Stimulated activated CD8-positive, alpha-beta memory T cell treated with anti-CD3 and anti-CD28 coated beads, Interleukin-15, amount 100 ng/mL, for 24 hours (primary cell): ENCODE measurements at places on chromosomes 13 and 19.

- no peak for DNase-seq
Measured at GRCh38 chr19:4539693-4540581, at the start of gene LRG1. TSS of gene LRG1 (minus strand) at chr19:4540036. CDS start at chr19:4540013, 23 bp downstream.

- no peak for DNase-seq
Measured at GRCh38 chr13:104694397-104694796, 1628.2 kb upstream of the SLC10A2 start.

DNA sequence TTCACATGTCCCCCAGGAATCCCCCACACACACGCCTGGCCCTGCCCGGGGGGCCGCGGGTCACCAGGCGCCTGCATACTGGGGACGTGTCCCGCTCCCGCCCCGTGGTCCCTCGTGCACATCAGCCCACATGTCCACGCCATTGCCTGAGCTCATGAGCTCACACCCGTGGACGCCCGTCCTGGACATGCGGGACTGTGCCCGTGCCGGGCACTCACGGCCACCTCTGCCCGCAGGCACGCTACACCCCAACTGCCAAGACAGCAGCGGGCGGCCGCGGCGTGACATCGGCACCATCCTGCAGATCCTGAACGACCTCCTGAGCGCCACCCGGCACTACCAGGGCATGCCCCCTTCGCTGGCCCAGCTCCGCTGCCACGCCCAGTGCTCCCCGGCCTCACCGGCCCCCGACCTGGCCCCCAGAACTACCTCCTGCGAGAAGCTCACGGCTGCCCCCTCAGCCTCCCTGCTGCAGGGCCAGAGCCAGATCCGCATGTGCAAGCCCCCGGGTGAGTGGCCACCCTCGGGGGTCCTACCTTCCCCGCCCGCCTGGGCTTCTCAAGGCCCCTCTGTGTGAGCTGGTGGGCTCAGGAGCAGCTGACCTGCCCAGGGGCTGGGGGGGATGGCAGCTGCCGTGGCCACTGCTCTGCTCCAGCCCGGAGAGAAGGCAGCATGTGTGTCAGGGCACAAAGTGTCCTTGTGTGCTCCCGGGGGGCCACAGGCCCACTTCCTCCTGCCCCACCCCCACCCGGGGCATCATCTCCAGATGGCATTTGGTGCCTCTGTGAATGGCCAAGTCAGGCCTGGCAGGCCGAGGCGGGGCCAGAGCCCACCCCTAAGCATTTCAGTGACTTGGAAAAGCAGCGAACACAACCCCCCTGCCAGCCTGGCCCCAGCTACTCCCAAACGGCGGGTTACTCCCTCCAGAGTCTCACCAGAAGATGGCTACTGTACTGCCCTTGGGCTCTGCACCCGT is 7.1 kb downstream of the MIDN start:
- no peak for DNase-seq

GRCh38 chr13:106526738-106527444 is 8.6 kb downstream of the EFNB2 start:
- no peak for DNase-seq

DNA sequence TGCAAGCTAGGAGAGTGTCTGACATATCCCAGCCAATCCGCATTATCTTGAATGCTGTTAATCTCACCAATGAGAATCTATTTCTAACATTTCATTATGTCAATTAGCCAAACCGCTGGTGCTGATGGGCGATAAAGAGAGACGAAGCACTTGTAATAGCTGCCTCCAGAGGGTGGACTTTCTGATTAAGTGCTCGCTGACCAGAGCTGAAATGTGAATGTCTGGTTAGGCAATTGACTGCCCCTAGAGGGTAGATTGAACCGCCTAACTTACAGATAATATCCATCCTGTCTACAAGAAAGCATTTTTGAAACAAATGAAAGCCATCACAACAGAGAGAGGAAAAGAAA is 552 bp upstream of the GRWD1 start:
- DNase-seq = no peak

DNA sequence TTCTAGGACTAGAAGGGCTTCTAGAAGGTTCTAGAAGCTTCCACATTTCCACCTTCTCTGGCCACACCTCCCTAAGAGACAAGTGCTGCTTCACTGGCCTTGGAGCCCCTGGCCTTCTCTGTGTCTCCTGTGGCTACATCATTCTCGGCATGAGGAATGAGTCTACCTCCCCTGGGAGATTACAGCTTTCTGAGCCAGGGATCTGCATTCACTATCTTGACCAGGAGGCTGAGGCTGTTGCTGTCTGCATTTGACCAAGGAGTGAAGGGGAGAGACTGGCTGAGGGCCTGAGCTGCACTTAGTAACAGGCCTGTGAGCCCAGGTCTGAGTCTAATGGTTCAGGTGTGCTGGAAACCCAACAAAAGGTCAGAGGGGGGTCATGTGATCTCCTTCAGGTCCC is 5.3 kb downstream of the CPAMD8 start:
- DNase-seq = no peak

- DNase-seq = no peak
Measured at GRCh38 chr19:8174706-8175105, 25.3 kb upstream of the FBN3 start.

DNA sequence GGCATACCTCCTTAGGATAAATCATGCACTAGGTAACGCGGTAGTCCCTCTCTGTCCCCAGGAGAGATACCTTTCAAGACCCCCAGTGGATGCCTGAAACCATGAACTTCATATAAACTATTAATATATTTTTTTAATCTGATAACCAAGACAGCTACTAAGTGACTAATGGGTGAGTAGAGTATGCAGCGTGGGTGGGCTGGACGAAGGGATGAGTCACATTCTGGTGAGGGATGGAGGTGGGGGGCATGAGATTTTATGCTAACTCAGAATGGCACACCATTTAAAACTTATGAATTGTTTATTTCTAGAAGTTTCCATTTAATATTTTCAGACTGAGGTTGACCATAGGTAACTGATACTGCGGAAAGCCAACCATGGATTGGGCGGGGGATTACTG is 46.2 kb downstream of the CDK8 start:
- no peak for DNase-seq

DNA sequence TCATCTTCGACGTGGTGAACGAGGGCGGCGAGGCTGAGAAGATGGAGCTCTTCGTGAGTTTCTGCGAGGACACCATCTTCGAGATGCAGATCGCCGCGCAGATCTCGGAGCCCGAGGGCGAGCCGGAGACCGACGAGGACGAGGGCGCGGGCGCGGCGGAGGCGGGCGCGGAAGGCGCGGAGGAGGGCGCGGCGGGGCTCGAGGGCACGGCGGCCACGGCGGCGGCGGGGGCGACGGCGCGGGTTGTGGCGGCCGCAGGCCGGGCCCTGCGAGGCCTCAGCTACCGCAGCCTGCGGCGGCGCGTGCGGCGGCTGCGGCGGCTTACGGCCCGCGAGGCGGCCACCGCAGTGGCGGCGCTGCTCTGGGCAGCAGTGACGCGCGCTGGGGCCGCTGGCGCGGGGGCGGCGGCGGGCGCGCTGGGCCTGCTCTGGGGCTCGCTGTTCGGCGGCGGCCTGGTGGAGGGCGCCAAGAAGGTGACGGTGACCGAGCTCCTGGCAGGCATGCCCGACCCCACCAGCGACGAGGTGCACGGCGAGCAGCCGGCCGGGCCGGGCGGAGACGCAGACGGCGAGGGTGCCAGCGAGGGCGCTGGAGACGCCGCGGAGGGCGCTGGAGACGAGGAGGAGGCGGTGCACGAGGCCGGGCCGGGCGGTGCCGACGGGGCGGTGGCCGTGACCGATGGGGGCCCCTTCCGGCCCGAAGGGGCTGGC is 52.6 kb downstream of the MAP4K1 start:
- DNase-seq = no peak

DNA sequence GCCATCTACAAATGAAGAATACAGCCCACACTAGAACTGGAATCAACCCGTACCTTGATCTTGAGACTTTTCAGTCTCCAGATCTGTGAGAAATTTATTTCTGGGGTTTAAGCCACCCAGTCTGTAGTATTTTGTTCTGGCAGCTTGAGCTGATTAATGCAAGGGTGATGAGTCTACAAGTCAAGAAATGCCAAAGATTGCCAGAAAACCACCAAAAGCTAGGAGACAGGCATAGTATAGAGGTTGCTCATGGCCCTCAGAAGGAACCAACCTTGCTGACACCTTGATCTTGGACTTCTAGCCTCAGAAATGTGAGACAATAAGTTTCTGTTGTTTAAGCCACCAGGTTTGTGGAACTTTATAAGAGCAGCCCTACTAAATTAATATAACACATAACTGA is 428.2 kb upstream of the KLF12 start:
- no peak for DNase-seq

GRCh38 chr19:45179072-45179891 is 698 bp downstream of the BLOC1S3 start:
- DNase-seq = no peak

DNA sequence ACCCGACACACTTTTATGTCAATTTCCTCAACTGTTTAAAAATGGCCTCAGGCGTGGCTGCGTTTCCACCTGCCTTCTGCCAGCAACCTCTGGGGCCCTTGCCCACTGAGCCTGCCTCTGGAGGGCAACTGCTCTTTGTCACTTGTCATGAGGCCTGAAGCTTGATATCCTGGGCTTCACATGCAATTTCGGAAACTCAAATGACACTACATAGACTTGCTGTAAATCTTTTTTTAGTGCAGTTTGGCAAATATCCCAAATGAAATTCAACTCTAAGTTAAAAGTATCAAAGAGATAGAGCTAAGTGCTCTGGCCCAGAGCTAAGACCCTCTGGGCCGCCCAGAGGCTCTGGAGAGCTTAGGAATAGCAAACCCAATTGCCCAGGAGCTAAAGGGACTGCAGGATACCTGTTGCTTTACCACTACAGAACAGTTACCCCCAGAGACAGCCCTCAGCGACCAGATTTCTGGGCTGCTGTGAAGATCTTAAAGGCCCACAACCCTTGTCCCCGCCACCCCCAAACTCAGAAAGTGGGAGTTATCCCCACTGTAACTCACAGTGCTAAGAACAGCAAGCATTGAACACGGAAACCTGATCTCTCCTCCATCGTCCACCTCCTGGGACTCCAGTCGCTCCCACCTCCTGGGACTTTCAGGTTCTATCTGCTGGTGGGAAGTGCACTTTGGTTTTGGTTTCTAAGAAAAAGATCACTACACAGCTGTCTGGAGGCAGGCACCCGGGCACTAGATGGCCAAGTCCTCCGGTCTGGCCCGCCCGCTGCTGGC is 19.4 kb downstream of the GJA3 start:
- no peak for DNase-seq

DNA sequence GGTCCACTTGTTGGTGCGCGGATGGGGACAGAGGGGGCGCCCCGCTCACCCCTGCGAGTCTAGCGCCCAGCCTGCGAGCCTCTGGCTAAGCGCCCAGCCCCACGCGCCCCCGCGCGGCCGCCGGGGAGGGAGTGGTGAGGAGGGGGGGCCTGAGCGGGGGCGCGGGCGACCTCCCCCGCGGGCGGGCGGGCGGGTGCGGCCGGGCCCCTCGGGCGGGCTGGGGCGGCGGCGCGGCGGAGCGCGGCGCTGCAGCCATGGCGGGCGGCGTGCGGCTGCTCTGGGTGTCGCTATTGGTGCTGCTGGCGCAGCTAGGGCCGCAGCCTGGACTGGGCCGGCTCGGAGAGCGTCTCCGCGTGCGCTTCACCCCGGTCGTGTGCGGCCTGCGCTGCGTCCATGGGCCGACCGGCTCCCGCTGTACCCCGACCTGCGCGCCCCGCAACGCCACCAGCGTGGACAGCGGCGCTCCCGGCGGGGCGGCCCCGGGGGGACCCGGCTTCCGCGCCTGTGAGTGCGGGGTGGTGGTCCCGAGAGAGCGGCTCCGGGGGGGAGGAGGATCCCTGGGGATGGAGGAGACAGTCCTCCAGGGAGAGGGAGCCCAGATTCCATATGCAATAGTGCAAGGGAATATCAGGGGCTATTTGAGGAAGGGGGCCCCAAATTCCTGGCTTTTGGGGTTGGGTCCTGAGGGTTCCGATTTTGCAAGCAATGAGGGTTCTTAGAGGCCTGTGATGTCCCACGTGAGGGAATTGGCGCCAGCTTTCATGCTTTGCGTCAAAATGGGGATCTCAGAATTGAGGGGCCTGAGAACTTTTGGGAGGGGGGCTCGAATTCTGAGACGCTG is at the start of gene LTBP4:
Gene LTBP4 (plus strand): TSS at position 236 of the 841 bp plus-strand sequence. CDS start 19 bp downstream, at position 255.
- no peak for DNase-seq

- no peak for DNase-seq
Measured at GRCh38 chr19:49772850-49773432, 6.1 kb downstream of the AP2A1 start.

DNA sequence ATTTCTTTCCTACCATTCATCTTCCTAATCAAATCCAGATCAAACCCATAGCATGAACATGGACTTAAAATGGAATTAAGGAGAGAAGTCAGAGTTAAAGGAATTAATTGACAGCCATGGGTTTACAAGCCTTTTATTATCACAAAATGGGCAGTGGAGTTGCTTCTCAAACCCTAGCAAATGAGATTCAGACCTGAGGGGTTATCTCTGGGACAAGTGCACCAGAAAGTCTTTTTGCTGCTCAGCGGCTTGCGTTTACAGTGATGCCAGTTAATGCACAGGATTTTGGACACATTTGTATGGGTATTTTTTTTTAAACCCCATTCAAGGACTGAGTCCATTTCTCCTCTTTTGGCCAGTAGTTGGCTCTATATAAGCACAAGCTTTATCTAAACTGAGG is 503.0 kb downstream of the EFNB2 start:
- DNase-seq = no peak

GRCh38 chr13:26660766-26661165 is 99.8 kb downstream of the GPR12 start:
- DNase-seq = no peak

GRCh38 chr19:3201072-3201700 is 15.5 kb downstream of the NCLN start:
- DNase-seq = no peak

GRCh38 chr13:76832258-76832988 is 53.8 kb downstream of the KCTD12 start:
- DNase-seq = no peak

DNA sequence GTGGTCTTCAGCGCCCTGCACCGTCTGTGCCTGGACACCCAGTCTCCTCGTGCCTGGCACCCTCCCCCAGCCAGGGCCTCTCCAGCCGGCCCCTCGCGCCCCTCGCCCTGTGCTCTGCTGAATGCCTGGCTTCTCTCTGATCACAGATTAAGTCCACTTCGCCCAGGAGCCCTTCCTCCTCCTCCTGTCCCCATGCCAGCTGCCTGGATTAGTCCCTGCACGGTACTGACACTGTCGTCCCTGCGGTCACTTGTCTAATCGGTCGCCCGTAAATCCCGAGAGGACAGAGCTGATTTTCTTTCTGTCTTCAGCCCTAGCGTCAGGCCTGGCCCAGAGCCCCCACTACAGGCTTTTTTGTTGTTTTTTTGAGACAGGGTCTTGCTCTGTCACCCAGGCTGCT is 6.6 kb downstream of the THOP1 start:
- no peak for DNase-seq

DNA sequence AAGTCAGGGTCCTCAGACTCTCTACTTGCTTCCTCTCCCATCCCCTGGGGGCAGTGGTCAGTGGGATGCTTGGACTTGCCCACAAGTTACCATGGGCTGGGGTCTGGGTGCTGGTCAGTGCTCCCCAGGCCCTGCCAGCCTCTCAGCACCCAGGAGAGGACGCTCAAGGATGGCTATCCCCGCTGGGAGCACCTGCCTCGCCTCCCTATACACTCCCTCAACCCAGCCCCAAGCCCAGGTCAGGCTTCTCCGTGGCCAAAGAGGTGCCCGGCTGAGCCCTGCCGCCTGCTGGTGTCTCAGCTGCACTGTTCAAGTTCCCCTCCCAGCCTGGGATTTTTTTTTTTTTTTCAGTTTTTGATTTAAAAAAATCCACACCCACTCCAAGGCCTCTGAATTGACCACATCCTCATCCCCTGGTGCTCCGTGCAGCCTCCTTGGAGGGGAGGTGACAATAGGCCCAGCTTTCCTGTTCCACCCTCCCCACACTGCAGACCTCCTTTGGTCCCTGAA is 10.8 kb downstream of the F2RL3 start:
- no peak for DNase-seq
